Thymus (tissue), 14 donors: ENCODE measurements at places on chromosomes 7 and 10. TPM values are rescaled to one million over a fixed set of nuclear protein-coding genes. Genes with fewer than 3 reads are reported as not detected.
A peak's percentile ranks its signal among the peaks of the same experiment; 100 is the strongest.

DNA sequence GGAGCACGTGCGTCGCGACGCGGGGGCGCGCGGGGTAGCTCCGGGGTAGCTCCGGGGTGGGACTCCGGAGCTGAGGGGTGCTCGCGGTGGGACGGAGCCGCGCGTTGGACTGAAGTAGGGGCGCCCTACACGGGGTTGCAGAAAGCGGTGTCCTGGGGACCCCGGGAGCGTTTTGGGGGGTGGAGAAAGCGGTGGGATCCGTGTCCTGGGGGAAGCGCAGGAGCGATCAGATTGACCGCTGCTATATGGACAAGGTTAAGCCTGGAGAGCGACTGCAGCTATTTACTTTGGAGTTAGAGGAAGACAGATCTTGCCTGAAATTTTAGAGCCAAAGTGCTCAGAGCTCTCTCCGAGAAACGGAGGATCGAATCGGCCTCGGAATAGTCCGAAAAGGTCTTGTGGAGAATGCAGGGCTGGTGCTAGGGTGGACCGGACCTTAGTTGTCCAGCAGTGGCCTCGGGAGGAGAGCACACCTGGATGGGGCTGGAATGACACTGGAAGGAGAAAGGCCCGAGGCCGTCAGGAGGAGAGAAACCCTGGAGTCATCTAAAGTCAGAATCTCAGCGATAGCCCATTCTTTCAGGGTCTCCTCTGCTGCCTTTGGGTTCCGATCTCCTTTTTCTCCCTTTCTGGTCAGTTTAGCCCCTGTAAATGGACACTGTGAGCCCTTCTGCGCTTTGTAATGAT lies 564 bp downstream of the PDSS1 start:
- DNase-seq, result no peak

- no peak for DNase-seq
Measured at GRCh38 chr7:41869596-41869995, 166.7 kb upstream of the INHBA start.

DYDC1 gene
- 0.09 TPM for total RNA-seq

GRCh38 chr7:13290975-13291374 lies 603.5 kb downstream of the ARL4A start:
- no peak for DNase-seq

- DNase-seq, result no peak
Measured at GRCh38 chr7:48298779-48299178, 127.5 kb downstream of the ABCA13 start.

DNA sequence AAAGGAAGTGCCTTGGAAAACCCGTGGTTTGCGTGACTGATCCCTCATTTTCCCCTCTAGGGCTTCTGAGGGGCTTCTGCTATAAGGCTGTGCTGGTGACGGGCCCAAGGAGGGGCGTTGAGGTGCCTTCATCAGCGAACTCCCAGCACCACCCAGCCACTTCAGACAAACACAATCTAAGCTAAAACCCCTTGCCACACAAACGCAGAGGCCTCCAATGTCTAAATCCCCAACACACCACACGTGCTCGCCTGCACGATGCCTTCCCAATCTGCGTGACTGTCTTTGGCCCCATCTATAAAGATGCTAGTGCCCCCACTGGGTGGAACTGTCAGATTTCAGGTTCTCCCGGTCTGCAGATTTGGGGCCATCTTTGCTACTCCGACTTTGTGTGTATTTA lies 4.1 kb upstream of the GAD2 start:
- DNase-seq, result no peak

DNA sequence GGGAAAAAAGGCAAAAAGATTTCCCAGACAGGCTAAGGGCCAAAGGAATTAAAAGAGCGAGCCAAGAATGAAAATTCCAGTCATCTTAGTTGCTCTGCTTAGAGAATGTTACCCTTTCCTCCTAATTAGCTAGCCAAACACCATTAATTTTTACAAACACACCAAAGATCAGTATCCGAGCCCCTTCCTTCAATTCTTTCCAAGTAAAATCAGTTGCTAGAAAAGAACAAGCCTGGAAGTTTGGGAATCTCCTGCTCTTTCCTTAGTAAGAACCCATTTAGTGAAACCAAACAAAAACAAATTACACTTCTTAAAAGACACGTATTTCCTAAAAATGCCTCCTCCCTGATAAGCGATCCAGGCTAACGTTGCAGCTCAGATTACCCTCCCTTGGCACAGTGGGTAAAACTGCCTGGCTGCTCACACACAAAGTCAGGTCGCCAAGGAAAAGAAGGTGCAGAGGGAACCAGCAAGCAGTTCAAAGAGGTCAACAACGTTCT lies 57.1 kb upstream of the ABLIM1 start:
- DNase-seq, result no peak

DNA sequence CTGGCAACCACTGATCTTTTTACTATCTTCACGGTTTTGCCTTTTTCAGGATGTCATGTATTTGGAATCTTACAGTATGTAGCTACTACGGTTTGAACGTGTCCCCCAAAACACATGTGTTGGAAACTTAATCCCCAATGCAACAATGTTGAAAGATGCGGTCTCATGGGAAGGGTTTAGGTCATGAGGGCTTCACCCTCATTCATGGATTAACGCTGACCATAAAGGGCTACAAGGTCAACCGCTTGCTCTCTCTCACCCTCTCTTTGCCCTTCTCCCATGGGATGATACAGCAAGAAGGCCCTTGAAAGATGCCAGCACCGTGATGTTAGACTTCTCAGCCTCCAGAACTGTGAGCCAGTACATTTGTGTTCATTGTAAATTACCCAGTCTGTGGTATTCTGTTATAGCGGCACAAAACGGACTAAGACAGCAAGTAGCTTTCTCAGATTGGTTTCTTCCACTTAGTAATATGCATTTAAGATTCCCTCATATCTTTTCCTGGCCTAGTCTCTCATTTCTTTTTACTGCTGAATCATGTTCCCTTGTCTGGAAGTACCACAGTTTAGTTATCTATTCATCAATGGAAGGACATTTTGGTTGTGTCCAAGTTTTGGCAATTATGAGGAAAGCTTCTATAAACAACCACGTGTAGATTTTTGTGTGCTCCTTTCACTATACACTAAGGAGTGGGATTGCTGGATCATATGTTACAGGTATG lies 3.0 kb upstream of the CRYGN start:
- DNase-seq, result no peak

DNA sequence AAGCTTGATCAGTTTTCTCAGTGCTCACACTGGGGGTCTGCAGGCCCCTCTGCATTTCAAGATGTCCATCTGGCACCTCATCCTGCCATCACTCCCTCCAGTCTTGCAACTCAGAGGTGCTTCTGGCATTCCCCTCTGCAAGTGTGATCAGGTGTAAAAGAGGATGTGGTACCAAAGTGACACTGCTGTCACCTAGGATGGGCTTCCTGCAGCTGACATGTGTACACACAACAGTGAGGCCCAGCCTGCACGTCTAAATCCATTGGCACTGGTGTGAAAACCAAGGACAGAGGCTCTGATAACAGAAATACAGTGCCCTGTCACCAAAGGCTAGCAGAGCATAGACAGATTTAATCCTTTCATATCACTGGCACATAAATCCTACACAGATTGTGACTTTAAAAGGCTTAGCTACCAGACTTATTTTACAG lies 162.5 kb upstream of the CELF2 start:
- peak; percentile 5 for DNase-seq

DNA sequence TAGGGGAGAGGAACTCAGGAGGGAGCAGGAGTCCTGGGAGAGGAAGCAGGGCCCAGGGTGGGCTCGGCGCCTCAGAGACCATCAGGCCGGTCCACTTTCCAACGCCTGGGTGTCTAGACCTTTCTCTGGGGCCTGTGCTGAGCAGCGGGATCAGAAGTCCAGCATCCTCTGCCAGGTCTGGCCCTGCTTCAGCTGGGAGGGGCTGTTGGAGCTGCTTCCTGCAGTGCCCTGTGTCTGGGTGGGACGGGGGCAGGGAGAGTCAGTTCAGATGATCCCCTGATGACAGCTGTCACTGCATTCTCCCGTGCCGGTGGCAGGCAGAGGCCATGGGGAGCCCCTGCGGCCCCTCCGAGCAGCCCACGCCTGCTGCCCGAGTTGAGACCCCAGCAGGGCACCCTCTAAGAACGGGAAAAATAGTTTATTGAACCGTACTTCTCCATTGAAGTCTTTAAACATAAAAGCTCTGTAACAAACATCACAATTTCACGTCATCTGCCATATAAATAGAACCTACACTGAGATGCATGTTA lies 23.3 kb downstream of the AP5Z1 start:
- DNase-seq, result no peak

CARD11 gene
- total RNA-seq, result 7.2 TPM

DNA sequence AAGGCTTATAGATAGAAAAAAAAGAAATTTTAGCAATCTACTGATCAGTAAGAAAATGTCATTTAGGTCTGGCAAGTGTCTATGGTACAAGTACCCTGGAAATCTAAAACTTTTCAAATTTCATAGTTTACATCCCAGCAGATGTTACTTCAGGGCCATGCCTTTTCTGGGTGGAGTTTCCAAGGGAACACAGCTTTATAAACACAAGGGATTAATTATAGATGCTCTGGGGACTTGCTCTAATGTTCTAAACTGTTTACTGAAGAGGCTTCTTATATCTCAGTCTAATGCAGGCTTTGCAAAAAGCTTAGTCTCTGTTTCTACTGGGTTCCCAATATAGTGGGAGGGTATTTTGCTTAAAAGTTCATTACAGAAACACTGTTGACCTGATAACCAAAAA lies 3.1 kb downstream of the CD36 start:
- no peak for DNase-seq

- DNase-seq, result no peak
Measured at GRCh38 chr10:116838143-116838725, 11.1 kb upstream of the ENO4 start.

PPIF gene
- 13.6 TPM for total RNA-seq

GRCh38 chr10:61779950-61780659 lies 117.4 kb downstream of the CABCOCO1 start:
- DNase-seq, result no peak

DNA sequence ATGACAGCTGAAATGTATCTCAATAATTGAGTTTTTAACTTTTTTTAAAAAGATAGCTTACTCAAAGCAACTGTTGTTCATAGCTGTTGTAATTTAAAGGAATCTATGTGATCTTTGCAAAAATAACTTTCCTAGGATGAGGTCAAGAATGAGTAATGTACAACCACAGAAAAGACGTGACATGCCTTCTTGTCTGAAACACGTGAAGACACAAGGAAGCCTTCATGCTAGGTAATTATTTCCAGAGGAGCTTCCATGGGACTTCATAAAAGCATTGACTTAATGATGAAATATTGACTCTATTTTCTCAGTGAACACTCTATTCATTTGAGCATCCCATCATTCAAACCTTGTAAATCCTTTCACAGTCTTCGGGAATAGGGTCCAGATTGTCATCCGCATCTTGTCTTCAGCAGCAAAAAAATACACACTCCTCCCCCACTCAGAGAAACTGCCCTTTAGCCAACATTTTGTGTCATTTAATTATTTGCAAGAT lies 528.0 kb downstream of the NRG3 start:
- no peak for DNase-seq

VGF gene
- 0.05 TPM for total RNA-seq

GRCh38 chr10:70052462-70053217 lies at the start of gene MACROH2A2:
MACROH2A2 (plus strand) TSS chr10:70052846; CDS start chr10:70075659, 22,813 bp downstream.
- DNase-seq, result no peak

DNA sequence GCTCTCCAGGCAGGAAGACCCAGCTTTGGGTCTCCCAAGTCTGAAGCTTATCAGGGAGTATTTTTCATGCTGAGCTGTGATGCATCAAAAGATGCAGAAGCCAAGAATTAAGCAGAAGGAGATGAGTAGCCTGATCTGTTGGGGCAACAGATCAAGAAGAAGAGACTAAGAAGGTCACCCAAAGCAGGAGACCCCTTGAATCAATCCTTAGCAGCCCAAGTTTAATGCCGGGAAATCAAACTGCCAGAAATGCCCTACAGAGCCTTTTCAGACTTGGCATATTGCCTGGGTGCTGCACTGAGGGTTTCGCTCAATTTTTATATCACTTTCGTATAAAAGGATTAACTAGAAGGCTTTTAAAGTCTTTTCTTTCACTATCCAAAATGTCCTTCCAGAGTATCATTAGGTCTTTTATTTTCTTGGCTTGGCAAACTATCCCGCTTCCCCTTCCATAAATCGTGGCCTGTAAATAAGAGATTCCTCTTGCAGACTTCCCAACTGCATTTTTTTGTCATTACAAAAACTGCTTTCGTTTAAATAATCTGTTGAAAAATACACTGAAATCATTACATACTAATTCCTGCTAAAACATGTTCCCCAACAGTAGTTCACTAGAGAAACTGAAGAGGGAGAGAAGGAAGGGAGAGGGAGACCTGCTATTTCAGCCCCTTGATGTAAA lies 49.0 kb upstream of the STK17A start:
- DNase-seq, result no peak

HABP2 gene
- 0.19 TPM for total RNA-seq

- no peak for DNase-seq
Measured at GRCh38 chr7:65390588-65390987, 16.9 kb downstream of the ZNF92 start.

GRCh38 chr7:97377713-97378112 lies 260.2 kb downstream of the SDHAF3 start:
- no peak for DNase-seq

ALOX5 gene
- total RNA-seq, result 6.7 TPM

DNA sequence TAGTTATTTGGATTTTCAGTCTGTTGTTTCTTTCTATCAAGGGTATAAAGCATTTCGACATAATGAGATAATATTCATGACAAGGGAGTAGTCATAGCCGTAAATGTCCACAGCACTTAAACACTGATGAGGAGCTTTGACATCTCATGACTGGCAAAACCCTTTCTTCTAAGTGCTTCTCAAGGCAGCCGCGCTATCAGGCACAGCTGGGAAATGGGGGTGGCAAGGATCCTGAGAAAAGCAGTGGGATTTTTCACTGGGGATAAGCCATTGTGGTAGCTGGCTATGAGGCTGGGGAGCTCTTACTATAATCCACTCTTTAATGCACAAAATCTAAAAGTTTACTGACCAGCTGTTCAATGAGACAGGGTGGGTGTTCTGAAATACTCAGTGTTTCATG lies 493.2 kb upstream of the KLF6 start:
- DNase-seq, result no peak

WDR86 gene
- total RNA-seq, result 5.0 TPM

ENO4 gene
- total RNA-seq, result 0.14 TPM

DNA sequence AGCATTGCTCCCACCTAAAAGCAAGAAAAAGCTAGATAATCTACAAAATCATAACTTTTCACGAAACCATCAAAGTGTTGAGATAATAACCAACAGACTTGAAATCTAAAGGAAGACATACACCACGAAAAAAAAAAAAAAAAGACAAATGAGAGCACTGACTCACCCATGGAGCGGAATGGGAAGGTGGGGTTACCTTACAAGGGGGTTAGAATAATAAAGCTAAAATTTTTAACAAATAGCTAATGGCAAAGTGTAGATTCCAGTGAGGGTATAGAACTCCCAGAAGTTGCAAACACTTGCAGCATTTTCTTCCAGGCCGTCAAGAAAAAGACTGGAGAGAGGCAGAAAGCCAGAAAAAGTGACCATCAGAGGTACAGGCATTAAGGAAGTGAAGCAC lies 27.2 kb downstream of the IPMK start:
- DNase-seq, result no peak
